ENCODE measurements at places on chromosomes 4 and X.

DNA sequence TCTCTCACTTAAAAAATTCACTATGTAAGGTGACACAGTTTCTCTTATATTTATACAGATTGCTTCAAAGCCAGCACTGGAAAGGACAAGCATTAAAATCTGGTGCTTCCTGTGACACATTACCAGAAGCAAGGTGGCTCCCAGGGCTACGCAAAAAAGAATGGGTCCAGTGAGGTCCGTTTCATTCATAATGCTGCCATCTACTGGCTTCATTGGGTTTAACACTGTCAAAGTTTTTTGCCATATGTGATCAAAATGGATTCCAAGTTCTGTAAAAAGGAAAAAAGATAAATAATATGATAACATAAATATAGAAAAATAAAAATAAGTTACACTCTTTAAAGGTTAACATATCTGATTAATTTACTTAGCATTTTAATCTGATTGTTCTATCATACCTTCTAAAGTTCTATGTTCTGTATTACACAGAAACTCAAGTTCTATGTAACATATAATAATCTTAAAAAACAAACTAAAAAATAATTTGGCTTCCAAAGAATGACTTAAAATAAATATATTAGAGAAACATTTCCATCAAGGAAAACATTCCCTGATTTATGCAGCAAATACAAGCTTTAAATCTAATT, 22.1 kb downstream of the YIPF7 start:
- DNase-seq: peak; percentile 4

DNA sequence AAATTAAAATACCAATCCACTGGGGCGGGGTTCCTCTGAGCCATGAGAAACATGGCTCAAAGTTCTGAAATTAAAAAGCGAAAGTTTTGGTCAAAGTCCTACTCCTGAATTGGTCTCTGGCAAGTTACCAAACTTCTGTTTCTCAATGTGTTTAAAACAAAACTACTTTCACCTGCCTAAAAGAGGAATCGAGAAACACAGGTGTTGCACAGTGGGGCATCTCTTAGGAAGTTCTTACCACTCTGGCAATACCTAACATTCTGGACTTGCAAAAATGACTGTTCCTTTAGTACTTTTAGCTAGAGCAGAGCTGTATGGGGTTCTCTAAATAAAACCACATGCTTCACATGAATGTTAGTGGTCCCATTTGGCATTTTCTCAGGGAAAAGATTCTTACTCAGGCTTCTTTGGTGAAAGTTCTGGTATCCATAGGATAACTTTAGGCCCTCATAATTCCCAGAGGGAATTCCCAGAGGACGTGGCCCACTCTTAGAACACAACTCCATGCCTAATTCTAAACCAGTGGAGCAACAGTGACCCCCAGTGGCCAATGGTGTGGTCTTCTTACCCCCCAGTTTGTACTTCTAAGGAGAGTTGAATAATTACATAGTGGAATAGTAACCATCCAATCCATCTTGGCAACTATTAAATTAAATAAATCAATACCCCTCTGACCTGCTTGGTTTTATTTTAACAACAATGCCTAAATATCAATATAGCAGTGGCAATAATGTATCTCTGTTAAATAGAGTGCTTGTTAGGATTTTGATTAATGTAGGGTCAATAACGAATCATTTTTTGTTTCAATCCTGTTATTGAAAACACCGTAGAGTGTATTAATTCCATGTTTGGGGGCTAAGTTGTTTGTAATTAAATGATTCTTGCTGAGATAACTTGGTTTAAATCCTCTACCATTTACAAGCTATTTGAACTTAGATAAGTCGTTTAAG, 21.9 kb downstream of the BMP3 start:
- peak; percentile 42 for DNase-seq

DNA sequence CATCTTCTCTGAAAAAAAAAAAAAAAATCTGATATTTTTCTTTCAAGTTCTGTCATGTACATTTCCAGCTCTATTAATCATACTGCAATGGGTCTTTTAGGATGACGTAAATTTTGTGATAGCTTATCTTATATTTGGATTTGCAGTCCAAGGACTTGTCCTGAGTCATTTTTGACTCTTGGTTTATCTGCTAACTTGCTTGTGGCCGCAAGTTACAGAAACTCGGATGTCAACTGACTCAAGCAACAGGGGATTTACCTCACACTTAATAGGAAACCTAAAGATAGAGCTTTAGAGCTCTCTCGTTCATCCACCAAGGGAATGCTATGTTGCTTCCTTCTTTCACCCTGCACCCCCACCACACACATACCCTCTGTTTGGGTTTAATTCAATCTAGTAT, 1433.8 kb upstream of the TENM3 start:
- no peak for DNase-seq

DNA sequence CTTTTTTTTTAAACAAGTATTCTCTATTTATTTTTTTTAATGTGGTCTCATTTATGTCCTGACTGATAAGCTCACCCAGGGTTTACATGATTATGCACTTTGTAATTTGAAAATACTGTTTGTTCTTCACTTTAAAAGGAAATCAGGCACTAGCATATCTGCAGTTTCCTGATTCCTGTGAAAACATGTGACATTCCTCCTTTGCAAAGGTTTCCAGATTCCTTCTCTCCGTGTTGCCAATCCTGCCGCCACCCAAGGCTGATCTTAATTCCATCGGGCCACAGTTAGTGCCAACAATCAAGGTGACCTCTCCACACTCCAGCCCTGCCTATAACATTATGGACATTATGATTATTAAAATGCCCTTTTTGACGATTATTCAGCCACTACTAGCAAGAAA, 225.4 kb downstream of the PCDH7 start:
- no peak for DNase-seq

GRCh38 chrX:31200430-31200829, 128.6 kb upstream of the FTHL17 start:
- DNase-seq: no peak

DNA sequence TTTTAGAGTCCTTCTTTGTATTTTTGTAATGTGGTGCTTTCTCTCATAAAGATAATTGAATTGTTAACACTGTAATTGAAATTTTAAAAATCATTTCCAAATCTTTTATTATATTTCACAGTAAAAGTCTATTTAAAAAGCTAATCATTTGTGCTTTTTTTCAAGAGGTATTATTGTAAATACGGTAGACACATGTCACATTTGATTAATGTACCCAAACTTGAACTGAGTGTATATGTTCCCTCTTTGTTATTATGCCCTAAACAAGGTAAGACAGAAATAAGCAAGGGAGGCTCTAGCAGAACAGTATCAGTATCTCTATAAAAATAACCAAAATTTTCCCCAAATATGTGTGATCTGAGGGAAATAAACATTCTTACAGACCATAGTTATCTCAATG, 21.5 kb upstream of the LARP1B start:
- no peak for DNase-seq

DNA sequence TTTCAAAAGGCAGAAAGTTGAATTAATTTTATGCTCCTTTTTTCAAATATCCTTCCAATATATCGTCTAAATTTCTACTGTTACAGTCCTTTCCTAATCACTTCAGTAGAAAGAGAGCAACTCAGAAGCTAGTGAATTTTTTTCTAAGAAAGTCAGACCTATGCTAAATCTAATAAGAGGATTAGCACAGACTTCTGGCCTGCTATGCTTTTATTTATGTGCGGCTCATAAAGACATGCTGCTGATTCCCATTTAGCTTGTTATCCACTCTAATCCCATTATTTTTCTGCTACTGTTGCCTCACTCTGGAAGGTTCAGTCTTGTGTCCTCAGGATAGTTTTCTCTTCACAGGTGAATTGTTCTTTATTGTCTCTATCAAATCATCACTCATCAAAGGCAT, 473.5 kb upstream of the FAM241A start:
- DNase-seq: no peak

GRCh38 chr4:47463235-47463956, at the start of gene COMMD8:
COMMD8 (minus strand) TSS chr4:47463702; CDS start chr4:47463651, 51 bp downstream.
- DNase-seq: peak; percentile 96

DNA sequence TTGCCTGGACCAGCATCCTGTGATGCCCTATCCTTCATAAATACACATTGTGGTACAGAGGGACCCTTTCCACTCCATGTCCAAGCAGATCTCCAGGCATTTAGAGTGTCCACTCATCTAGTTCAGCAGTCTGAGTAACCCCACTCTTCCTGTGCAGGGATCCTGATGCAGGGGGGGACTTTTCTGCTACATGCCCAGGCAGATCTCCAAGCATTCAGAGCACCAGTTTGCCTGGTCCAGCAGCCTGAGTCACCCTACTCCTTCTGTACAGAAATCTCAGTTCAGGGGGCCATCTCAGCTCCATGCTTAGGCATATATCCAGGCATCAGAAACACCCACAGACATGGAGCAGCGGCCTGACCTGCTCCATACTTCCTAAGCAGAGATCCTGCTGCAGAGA, 1089.8 kb downstream of the FAT4 start:
- DNase-seq: no peak

DNA sequence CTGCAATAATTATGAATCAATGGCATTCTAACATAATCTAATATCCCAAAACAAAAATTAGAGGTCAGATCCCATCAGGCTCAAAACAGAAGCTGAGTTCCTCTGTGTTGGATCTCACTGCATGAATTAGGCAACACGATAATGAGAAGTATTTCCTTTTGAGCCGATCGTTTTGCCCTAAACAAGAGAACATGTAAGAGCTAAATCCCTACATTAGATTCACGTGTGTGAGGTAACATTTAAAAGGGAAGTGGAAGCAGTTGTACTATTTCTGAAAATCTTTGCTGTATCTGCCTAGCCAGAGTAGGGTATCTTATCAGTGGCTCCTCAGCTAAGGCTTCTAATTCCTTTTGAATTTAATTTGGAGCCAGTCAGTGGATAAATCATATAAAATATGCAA, 115.6 kb downstream of the C4orf51 start:
- DNase-seq: no peak

- DNase-seq: no peak
Observed at GRCh38 chr4:124055896-124056295, 656.6 kb downstream of the ANKRD50 start.

GRCh38 chrX:25012433-25012735, 3.4 kb downstream of the ARX start:
- no peak for DNase-seq

- no peak for DNase-seq
Observed at GRCh38 chrX:123263270-123263669, 79.2 kb downstream of the GRIA3 start.

DNA sequence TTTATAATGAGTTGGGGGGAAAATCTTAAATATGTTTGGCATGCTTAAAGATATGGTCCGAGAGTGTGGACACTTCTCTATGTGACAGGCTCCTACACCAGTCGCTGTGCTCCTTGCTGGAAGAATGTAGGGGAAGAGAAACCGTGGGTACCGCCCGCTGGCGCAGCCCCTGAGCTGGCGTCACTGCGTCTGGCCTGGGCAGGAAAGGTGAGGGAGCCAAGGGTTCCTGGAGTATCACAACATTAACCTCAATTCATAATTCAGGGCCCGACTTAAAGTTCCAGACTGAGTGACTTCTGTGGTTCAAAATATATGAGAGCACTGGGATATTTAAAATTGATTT, 95.1 kb downstream of the GATB start:
- no peak for DNase-seq

- DNase-seq: no peak
Observed at GRCh38 chrX:71543316-71543715, 10.4 kb downstream of the OGT start.

DNA sequence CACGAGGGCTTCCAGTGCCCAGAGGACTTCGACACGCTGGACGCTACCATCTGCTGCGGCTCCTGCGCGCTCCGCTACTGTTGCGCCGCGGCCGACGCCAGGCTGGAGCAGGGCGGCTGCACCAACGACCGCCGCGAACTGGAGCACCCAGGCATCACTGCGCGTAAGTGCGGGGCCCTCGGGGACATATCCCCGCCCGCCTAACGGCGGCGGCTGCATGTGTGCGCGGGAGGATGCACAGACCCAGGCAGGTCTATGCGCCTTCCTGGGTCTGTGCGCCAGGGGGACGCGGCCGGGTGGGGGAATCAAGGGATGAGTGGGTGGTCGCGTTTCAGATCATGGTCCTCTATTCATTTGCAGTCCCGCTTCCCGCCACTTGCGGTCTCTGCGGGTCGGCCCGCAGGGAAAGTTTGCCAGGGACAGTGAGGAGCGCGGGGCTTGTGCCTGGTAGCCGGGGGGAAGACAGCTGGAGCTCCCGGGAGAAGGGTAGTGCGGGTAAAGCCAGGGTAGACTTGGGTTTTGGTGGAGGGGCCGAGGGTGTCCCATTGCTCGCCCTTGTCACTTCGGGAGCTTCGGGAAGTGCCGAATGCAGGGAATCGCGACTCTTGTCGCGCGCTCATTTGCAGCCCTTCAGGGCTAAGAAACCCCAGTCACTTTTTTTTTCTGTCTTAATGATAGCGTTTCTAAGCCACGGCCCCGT, 1.0 kb downstream of the SHISA3 start:
- DNase-seq: no peak

DNA sequence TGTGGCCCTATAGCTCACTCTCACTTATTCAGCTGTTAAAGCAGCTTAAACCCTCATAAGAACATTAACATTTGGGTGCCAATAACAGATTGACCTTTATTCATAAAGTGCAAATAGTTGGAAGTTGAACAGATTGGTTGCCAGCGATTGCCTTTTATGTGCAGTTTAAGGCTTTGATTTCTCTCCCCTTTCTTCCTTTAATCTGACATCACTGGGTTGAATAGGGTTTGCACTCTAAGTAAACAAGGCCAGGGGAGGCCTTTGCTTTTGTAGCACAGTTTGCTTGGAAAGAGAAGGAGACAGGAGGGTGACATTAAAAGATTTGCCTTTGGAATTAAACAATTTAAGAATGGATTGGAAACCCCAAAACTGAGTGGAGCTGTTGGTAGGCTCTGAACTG, 114.3 kb downstream of the NKX6-1 start:
- DNase-seq: no peak

GRCh38 chr4:170652571-170652970, 562.8 kb upstream of the AADAT start:
- no peak for DNase-seq

DNA sequence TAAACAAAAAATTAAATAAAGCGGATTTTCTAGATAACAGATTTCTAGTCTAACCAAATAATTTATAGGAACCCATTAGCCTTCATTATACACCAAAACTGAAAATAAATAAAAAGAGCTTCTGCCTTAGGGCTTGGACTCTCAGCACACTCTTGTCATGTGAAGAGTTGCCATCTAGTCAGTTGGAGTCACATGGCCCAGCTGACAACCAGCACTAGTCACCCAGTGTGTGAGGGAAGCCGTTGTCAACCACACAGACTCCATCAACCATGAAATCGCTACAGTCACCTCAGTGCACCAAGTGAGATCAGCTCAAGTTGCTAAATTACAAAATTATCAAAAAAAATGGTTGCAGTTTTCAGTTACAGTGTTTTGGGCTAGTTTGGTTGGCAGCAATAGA, 470.0 kb downstream of the GASK1B start:
- no peak for DNase-seq

GRCh38 chr4:6154875-6155274, 45.5 kb downstream of the JAKMIP1 start:
- no peak for DNase-seq

DNA sequence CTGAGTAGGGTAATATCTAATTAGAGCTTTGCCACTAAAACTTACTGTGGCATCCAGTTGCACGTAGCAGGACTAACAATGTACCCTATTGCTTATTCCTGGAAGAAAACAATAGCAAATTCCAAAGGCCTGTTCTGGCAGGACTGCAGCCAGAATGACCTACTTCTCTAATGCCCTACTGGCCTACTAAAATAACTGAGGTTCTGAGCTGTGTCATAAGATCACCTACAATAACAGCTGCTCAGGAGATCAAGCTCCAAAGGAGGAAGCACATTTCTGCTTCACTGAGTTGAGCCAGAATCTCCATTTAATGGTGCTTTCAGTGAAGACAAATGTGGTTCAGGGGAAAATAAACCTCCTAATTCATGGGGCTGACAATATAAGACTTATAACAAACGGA, 42.2 kb upstream of the CXCL8 start:
- DNase-seq: no peak
